Effector CD8-positive, alpha-beta T cell (primary cell): ENCODE measurements at places on chromosomes 6 and 20.

- no peak for DNase-seq
Observed at GRCh38 chr20:6838181-6838826, 70.8 kb downstream of the BMP2 start.

GRCh38 chr6:130696806-130697205, 130.4 kb upstream of the SMLR1 start:
- DNase-seq = no peak

- DNase-seq = no peak
Observed at GRCh38 chr6:146709036-146709622, 110.4 kb downstream of the ADGB start.

GRCh38 chr20:46681032-46681854, 8.0 kb downstream of the TP53RK start:
- DNase-seq = peak; percentile 56

- no peak for DNase-seq
Observed at GRCh38 chr6:16689788-16690607, 71.3 kb downstream of the ATXN1 start.

DNA sequence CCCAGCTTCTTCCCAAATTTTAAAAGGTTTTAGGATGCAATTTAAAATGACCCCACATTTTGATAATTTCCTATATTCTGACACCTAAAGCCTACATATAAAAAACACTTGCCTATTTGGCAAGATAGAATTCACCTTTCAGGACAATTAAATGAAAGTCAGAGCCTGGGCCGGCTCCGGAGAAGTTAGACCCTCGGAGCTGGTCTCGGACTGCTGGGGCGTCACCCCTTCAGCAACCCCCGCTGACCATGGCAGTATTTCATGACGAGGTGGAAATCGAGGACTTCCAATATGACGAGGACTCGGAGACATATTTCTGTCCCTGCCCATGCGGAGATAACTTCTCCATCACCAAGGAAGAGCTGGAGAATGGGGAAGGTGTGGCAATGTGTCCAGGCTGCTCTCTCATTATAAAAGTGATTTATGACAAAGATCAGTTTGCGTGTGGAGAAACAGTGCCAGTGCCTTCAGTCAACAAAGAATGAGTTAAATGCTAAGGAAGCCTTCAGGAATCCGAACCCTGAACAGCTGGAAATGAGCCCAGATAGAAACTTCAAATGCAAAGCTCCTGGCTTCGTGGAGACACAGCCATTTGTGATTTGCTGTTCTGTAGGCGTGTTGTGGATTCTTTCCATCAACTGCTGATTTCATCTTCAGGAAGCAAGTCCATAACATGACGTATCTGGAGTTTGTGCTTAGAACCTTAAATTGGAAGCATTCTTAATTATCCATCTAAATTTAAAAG, 16.0 kb downstream of the TCFL5 start:
- DNase-seq = no peak

DNA sequence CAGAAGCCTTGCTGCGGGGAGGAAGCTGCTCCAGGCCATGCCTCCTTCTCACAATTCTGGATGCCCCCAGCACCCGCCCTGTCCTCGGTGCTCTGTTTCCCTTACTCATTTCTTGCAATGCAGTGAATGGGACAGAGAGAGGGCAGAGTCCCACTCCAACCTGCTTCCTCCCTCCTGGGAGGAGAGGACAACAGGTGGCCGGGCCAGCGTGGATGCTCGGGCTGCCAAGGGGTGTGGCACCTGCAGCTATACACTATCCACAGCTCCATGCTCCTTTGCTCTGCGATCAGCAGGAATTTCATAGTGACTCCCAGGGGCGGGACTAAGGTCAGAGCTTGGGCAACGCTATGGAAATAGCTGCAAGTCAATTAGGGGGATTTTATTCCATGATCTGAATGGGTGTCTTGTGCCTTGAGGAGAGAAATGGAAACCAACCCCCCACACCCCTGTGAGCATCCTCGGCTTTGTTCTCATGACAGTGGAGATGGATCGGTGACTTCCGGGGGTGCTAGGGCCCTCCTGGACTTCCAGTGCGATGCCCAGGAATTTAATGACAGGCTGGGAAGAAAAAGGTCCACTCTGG, 192.5 kb downstream of the MYLK4 start:
- no peak for DNase-seq

- no peak for DNase-seq
Observed at GRCh38 chr6:145349950-145350510, 385.3 kb downstream of the EPM2A start.

- DNase-seq = no peak
Observed at GRCh38 chr6:165325609-165326008, 16.2 kb upstream of the C6orf118 start.
